T follicular helper cell (primary cell): ENCODE measurements at places on chromosomes 2 and 18.

GRCh38 chr18:11042247-11042646, 107.1 kb downstream of the PIEZO2 start:
- no peak for DNase-seq

DNA sequence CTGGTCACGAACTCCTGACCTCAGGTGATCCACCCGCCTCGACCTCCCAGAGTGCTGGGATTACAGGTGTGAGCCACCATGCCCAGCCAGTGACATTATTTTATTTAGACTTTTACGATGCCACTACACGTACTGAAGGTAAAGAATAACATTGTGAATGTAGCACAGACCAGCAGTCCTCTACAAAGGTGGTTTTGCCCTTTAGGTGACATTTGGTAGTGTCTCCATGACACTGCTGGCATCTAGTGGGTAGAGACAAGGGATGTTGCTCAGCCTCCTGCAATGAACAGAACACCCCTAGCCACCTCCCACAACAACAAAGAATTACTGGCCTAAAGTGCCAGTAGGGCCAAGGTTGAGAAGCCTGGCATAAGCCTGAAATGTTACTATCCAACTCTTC, 69.5 kb downstream of the MYOM1 start:
- no peak for DNase-seq

DNA sequence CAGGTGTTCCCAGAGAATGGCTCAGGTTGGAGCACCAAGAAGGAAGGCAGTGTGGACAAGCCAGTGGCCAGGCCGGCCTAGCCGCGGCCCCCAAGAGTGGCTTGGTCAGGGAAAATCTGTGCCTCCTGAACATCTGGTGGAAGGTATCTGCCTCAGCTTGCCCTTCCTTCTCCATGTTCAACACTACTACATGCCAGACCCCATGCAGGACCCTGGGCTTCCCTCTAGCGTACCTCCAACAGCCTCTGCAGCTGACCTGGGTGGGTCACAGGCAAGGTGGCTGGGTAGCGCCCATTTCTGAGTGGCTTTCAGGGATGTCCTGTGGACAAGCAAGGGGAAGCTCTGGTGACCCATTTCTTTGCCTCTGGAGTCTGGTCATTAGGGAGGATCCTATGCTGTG, 7.7 kb downstream of the WNT10A start:
- DNase-seq: no peak

- DNase-seq: no peak
Measured at GRCh38 chr18:70363861-70364260, 75.0 kb downstream of the SOCS6 start.

DNA sequence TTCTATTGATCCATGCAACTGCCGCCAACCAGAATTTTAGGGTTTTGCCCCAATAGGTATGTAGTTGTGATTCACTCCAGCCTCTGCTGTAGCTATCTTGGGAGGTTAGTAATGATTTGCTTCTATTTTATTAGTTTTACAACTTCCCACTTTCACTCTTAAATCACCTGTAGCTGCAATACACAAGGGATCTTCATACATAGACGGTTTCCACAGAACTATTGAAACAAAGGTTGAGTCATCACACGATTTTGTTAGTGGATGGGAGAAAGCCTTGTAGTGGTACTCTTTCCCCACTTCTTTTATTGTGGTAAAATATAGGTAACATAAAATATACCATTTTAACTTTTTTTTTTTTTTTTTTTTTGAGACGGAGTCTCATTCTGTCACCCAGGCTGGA, 104.2 kb upstream of the SPRED2 start:
- DNase-seq: no peak

DNA sequence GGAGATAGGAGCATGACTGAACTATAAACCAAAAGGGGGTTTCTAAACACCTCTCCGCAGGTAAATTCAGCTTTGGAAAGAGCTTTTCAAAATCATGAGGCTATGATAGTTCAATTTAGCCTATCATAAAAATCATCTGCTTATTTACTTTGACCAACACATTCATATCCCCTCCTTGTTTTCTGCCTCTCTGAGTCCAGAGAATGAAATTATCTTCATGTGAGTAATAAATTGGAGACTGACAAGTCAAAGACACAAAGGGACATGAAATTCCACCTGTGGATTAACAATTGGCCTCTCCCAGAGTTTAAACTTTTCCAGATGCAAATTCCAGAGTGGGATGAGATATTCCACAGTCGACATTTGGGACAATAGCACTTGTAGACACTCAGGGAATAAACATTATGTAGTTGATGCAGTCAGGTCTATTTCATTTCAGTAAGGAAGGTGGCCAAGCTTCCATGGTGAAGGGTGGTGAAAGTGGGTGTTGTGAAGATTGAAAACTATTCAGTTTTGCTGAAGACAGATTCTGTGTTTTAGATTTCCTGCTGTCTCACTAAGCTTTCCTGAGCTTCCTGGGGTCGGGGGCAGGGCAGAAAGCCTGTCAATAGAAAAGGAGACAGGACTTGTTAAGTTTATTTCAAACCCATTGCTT, 84.7 kb downstream of the CDC42EP3 start:
- DNase-seq: no peak

DNA sequence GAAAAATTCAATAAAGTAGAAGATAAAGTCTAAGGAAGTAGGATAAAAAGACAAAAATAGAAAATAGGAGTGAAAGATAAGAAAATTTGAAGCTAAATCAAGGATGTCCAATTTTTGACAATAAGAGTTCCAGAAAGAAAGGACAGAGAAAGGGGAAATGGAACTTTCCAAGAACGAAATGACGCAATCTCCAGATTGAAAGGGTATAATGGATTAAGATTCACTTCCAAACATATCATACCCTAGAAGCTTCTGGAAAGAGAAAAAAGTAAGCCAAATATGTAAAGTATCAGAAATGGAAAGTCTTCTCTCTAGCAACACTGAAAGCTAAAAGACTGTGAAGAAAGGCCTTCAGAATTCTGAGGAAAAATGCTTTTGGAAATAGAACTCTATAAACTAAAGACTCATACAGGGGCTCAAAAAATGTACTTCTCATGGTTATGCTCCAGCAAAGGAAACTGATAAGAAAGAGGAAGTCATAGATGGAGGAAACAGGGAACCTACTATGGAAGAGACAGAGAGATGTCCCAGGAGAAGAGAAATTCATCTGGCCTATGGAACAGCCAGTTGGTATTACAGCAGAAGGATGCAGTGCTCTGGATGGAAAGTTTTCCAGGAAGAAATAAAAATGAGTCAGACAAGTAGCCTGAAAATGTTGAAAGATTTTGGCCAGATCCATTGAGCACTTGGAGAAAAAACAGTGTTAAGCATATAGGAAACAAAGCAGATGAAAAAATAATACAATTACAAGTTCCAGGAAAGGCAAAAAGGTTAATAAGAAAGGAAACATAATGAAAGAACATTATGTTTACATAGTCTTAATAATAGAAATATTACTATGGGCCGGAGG, 20.1 kb downstream of the CASP8 start:
- no peak for DNase-seq

DNA sequence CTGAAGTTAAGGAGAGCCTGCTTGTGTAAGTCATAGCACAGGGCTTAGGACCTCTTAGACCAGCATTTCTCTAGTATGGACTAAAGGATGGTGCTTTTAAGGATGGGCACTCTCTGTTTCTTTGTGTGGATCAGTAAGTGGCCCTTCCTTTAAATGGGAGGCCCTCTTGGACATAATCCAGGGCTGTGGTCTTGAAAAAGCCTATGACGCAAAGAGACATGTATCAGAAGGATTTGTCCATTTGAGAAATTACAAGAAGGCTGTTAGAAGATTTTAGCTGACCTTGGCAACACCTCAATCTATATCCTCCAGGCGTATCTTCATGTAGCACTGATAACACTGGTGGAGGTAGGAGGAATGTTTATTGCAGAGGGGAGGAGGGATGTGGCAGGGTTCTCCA, 79.2 kb downstream of the PRPF40A start:
- DNase-seq: no peak
